Activated CD4-positive, alpha-beta T cell treated with anti-CD3 and anti-CD28 coated beads for 4 hours (primary cell): ENCODE measurements at places on chromosomes 2 and 18.

- DNase-seq, result no peak
Measured at GRCh38 chr18:1090758-1091157, 186.1 kb downstream of the ADCYAP1 start.

GRCh38 chr2:118974103-118974993, 32.4 kb downstream of the MARCO start:
- DNase-seq, result no peak

DNA sequence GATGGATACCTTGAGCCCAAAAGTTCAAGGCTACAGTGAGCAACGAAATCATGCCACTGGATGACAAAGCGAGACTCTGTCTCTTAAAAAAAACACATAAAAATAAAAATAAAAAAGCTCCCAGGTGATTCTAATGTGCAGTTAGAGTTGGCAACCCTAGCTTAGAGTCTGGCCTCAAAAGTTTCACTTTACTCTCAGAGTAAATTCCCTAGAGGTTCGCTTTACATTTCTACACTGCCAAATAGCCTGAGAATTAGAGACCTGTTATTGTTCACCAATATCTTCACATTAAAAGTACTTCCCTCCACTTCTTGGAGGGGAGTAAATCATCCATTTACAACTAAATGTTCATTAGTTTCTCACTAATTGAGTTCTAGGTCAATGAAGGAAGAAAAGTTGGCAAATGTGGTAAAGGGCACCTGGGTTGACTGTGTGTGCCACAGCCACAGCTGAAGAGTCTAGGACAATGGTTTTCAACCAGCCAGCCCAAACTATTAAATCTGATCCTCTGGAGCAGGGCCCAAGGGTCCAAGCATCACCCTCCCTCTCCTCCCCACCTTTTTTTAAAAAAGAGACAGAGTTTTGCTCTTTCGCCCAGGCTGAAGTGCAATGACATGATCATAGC, 15.2 kb upstream of the TMEM37 start:
- no peak for DNase-seq

- no peak for DNase-seq
Measured at GRCh38 chr2:120854014-120854620, 118.4 kb downstream of the GLI2 start.

DNA sequence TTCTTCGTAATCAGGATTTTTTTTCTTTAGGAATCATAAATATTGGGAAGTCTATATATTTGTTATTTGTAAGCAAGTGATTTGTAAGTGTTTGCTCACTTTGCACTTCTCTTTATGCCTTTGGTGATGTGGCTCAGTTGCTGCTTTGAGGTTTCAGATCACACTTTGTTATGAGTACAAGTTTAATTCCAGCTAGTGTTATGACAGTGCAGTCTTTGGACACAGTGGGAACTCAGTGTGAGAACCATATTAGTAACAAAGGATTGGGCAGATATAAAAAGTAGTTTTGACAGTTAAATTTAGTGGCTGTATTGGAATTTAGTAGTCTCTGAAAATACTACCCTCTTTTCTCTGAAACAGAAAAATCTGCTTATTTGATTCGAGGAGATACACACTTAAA, 67.7 kb downstream of the ABI2 start:
- no peak for DNase-seq

- no peak for DNase-seq
Measured at GRCh38 chr2:240053173-240054155, at the start of gene OR6B3. OR6B3 (minus strand) TSS chr2:240053521.

GRCh38 chr2:241139531-241140444, 9.5 kb downstream of the PASK start:
- DNase-seq, result no peak

DNA sequence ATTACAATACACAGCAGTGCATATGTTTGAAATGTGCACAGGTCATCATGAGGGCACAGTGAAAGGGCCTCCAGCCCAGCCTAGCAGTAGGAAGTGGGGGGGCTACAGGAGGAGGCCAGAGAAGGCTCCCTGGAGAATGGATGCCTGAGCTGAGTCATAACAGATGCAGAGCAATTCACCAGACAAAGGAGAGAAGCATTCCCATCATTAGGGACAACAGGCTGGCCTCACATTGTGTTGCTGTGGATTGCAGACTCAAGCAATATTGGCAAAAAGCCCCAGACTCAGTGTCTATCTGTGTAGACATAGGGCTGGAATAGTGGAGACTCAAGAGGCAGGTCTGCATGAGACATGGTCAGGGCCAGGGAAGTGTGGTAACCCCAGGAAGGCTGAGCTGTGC, 329.9 kb downstream of the DLGAP1 start:
- DNase-seq, result no peak

DNA sequence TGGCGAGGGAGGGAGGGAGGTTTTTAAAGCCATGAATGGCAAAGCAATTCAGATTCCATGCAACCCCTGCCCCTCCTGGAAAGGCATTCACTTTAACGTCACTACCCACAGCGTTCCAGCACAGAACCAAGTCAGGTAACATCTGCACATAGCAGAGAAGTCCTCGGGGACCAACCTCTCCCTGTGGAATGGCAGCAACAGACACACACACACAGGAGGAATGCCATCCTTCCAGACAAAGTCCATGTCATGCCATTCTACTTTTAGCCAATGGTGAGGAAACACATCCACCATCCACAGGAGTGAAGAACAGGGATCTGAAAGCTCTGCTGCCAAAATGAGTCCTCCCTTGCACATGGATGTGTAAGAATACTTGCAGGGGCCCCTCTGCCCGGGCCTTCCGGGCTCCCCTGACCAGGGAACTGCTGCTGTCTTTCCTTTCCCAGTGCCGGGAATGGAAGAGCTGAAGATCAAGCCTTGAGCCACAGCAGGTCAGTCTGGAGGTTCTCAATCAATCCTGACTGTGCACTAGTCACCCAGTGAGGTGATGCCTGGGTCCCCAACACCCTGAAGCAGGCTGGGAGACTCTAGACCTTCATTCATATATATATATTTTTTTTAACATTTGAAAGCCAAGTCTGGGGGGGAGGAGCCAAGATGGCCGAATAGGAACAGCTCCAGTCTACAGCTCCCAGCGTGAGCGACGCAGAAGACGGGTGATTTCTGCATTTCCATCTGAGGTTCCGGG, 63.7 kb downstream of the UXS1 start:
- DNase-seq, result no peak

- no peak for DNase-seq
Measured at GRCh38 chr2:239190361-239190760, 210.5 kb downstream of the HDAC4 start.

GRCh38 chr2:26770986-26771586, 7.0 kb downstream of the SLC35F6 start:
- peak; percentile 15 for DNase-seq

GRCh38 chr18:61988100-61988499, 95.3 kb upstream of the RNF152 start:
- DNase-seq, result no peak

DNA sequence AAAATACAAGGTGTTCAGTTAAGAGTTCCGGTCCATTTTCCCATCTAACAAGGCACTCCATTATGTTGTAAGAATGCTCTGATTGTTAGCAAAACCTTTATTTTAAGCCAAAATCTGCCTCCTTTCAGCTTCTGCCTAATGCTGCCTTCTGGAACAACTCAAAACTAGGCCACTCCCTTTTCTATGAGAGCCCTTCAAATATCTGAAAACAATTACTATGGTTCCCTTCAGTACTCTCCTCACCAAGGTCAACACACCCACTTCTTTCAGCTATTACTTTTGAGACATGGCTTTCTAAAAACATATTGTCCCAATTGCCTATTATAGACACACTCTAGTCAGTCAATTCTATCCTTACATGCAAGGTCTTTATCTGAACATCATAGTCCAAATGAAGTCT, 429.4 kb downstream of the ERBB4 start:
- no peak for DNase-seq

DNA sequence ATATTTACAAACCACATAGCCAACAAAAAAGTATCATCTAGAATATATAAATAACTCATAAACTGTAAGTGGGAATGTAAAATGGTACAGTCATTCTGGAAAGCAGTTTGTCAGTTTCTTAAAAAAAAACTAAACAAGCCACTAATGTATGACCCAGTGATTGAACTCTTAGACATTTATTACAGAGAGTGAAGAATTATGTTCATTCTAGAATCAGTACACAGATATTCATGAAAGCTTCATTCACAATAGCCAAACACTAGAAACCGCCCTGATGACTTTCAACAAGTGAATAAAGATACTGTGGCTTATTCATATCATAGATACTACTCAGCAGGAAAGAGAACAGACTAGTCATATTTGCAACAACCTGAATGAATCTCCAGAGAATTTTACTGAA, 1541.5 kb downstream of the LRP1B start:
- no peak for DNase-seq

DNA sequence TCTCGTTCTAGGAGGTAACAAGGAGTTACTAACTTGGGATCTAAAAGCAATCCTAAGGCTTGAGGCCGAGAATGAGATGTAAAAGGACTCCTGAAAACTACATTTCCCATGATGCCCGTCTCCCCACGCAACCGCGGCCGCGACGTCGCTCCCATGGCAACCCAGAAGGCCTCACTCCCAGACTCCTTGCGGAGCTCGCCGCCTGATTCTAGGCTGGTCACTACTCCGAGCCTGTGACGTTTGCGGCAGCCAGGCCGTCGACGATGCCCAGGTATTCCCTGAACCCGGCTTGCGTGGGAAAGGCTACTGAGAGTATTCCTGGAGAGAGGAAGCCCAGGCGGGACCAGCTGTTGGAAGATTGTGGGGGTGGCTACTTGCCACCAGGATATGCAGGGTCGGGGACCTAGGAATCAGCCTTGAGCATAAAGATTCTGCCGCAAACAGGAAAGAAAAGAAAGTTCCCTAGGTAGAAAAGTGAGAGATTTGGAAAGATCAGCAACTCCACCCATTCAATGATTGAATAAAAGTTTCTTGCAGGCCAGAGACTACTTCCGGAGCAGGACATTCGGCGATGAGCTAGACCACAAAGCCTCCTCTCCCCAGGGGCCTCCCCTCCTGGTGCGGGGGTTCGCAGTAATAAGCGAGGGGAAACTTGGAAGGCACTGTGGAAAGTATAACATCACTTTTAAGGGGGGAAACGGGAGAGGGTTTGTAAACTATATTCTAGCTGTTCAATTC, at the start of gene DYNC2LI1:
Gene DYNC2LI1 (plus strand): TSS at position 164 of the 738 bp plus-strand sequence. CDS start 100 bp downstream, at position 264.
- DNase-seq, result peak; percentile 75

DNA sequence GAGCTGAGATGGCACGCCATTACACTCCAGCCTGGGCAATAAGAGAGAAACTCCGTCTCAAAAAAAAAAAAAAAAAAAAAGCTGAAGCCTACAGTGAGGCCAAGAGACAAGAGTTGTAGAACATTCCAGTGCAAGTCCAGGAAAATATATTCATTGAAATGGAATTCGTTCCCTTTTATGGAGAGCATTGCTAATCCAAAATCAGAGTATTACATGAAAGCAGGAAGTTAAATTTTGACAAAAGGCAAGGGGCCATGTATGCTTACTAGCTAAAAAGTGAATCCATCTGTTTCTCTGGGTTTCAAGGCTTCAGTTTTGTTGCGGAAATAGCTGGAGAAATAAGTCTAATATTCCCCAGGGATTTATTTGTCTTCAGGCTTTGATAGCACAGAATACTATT, 471.7 kb downstream of the THSD7B start:
- DNase-seq, result no peak

- no peak for DNase-seq
Measured at GRCh38 chr2:33484042-33484621, 7.7 kb downstream of the RASGRP3 start.

GRCh38 chr2:166944909-166945308, 56.6 kb downstream of the XIRP2 start:
- no peak for DNase-seq

DNA sequence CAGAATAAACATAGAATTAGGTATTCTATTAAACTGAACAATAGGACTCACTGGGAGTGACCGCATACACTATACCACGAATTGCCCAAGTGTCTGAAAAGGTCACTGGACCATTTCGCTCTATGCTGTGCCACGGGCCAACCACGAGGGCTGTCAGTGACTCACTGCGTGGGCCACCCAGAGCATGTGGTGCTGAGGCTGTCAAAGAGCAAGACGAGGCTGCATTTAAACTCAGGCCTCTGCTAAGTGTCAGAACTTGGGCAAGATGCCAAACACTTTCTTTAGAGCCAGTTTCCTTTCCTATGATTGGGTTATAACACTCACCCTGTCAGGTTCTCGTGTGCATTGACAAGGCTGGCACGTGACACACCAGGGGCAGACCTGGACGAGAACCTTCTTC, 97.5 kb downstream of the SH3YL1 start:
- DNase-seq, result no peak

- DNase-seq, result no peak
Measured at GRCh38 chr2:182924306-182924705, 57.9 kb upstream of the FRZB start.

DNA sequence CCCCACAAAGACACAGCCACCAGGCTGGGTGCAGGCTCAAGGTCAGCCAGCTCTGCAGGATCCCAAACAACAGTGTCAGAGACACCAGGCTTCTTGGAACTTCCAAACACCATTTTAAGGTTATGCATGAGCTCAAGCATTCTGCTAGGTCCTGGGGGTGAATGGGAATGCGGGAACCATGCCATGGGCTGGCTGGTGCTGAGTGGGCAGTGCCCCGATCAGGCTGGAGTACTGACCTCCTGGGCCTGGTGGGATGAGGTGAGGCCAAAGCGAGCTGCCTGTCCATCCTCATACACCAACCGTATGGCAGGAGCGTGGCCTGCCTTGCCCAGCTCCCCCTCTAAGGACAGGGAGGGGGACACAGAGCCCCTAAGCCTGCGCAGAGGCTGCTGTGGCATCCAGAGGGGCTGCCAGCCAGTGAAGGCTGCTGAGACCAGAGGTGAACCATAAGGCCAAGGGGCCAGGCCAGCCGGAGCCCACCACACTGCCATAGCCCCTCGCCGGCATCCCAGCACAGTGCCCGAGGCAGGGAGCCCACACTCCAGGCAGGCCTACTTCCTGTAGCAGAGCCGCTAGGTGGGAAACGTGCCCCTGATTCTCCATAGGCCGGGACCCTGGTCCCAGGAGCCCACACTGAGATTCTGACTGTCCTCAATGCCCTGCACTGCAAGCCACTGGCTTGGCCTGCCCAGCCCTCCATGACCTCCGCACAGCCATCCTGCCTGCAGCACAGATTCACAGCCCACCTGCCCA, 135.0 kb downstream of the HDAC4 start:
- no peak for DNase-seq

- no peak for DNase-seq
Measured at GRCh38 chr2:228767196-228767595, 503.9 kb downstream of the PID1 start.

GRCh38 chr2:34899079-34899478, 1300.0 kb upstream of the FAM98A start:
- no peak for DNase-seq

DNA sequence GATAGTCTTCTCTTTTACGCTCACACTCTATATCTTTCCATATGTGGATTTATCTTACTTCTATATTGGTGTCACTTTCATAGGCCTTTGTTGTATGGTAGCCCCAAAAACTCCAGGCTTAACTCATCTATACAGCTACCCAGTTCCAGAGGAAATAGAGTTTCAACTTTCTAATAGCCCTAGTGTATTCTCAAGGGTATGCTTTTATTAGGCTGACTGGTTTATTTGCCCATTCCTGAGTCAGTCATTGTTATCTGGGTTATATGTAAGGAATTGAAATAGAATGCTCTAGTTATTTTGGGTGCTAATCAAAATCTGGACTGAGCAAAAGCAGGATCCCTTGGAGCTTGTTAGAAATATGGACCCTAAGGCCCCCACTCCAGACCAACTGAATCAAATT, 307.4 kb upstream of the KCNJ3 start:
- DNase-seq, result no peak

GRCh38 chr18:24200494-24201290, 61.8 kb downstream of the CABYR start:
- no peak for DNase-seq

GRCh38 chr2:176164201-176164600, 7.1 kb downstream of the HOXD3 start:
- no peak for DNase-seq
